ENCODE measurements at places on chromosomes 1 and 21.
A peak's percentile ranks its signal among the peaks of the same experiment; 100 is the strongest.

DNA sequence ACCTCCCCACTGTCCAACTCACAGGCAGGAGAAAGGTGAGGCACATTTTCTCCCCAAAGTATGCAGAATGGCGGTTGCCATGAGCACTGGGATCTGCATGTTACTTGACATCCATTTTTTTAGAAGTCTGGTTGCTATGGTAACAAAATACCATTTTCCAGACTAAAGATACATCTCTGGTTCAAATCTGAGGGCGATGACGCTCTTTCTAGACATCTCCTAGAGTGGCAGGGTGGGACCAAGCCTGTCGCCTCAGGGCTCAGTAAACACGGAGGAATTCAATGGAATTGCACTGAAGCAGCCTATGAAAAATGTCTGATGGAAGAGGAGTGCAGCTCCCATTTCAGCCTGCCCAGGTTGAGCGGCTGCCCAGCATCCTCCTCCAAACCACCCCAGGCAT lies 21.5 kb upstream of the FAM43B start:
- no peak for DNase-seq

- no peak for DNase-seq
Observed at GRCh38 chr1:230669543-230669942, 27.3 kb downstream of the COG2 start.

DNA sequence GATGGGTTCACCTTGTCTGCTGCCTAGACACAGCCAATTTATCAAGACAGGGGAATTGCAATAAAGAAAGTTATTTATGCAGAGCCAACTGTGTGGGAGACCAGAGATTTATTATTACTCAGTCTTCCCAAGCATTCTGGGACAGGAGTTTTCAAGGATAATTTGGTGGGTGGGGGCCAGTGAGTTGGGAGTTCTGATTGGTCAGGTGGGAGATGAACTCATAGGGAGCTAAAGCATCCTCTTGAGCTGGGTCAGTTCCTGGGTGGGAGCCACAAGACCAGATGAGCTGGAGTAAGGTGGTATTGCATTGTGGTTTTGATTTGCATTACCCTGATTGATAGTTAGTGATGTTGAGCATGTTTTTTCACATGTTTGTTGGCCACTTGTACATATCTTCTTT lies 86.1 kb downstream of the PRKAB2 start:
- no peak for DNase-seq

- no peak for DNase-seq
Observed at GRCh38 chr1:190101756-190102155, 375.9 kb downstream of the BRINP3 start.

DNA sequence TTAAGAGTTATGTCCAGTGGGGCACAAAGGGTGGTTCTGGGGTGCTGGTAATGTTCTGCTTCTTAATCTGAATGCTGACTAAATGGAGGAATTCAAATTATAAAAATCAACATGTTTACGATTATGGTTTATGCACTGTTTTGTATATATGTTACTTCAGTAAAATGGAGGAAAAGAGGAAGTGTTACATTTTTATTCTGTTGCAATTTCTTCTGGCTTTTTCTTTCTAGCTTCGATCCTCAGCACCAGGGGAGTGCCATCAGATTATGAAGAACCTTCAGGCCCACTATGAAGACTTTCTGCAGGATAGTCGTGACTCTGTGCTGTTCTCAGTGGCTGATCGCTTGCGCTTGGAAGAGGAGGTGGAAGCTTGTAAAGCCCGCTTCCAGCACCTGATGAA lies 105.5 kb downstream of the MACF1 start:
- DNase-seq = no peak

DNA sequence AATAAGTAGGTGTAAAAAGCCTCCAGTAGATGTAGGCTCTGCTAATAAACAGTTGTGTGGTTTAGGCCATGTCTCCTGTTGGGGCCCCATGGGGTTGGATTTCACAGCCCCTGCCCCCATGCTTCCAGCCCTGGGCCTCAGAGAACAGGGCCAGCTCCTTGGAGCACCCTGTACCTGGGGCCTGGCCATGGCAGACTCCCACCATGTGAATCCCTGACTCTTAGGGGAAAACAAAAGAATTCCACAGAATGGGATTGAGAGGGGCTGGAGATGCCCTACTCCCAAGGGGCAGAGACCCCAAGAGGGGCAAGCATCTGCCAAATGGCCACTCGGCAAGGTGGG lies 11.5 kb downstream of the LRP8 start:
- no peak for DNase-seq

DNA sequence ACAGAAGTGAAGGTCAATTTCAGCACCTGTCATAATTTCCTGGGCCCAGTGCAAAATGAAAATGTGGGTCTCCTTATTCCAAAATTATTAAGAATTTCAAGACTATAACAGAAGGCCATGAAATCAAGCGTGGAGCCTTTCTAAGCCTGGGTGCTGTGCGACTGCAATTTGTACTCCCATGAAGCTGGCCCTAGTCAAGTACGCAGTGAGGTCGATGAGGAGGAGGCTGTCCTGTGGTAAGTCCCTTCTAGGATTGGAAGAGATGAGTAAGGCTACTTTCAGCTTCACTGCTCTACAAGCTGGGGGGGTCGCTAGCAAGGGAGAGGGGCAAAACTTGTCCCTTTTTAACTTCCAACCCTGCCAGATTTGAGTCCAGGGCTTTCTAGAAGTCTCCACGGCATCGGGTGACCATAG lies 410 bp upstream of the NUDC start:
- no peak for DNase-seq

DNA sequence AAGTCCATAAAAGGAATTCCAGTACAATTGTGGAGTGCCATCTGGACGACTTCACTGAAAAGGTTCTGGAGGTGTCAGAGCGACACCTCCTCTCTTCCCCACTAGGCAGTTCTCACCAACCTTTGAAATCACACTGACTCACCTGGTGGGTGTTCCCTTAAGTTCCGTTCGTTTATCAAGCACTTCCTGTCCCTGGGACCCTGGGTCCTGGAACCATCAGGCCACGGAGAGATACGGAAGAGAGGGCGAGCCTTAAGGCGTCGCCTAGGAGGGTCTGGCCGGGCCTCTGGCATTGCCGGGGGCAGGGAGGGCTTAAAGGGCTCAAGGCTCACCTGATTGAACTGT lies 317 bp downstream of the SPAG17 start:
- DNase-seq = no peak

GRCh38 chr1:27306892-27307761 lies 14.8 kb upstream of the TMEM222 start:
- no peak for DNase-seq

DNA sequence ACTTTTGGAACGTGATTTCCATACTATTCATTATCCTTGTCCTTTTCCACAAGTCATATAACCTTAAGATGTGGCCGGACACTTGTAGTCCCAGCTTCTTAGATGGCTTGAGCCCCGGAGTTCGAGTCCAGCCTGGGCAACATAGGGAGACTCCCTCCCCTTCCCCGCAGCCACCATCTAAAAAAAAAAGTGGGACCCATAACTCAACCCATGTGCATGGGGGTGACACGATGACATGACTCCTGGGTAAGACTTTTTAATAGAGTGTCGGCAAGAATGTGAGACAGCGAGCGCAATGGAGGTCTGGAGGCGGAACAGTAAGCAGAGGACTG lies 25.7 kb downstream of the MIA3 start:
- DNase-seq = no peak

- DNase-seq = no peak
Observed at GRCh38 chr1:1630191-1630964, 1.6 kb upstream of the MMP23B start.

GRCh38 chr1:1309251-1310108 lies 1.1 kb downstream of the PUSL1 start:
- DNase-seq = no peak

DNA sequence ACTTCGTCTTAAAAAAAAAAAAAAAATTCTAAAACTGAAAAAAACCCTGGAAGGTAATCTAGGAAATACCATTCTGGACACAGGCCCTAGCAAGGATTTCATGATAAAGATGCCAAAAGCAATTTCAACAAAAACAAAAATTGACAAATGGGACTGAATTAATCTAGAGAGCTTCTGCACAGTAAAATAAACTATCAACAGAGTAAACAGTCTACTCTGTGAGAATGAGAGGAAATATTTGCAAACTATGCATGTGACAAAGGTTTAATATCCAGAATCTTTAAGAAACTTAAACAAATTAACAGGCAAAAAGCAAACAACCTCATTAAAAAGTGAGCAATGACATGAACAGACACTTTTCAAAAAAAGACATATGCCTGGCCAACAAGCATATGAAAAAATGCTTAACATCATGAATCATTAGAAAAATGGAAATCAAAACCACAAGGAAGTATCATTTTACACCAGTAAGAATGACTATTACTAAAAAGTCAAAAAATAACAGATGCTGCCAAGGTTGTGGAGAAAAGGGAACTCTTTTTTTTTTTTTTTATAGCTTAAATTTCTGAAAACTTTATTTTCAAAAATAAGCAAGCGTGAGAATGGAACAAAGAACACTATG lies 29.4 kb upstream of the RNPC3 start:
- DNase-seq = no peak

DNA sequence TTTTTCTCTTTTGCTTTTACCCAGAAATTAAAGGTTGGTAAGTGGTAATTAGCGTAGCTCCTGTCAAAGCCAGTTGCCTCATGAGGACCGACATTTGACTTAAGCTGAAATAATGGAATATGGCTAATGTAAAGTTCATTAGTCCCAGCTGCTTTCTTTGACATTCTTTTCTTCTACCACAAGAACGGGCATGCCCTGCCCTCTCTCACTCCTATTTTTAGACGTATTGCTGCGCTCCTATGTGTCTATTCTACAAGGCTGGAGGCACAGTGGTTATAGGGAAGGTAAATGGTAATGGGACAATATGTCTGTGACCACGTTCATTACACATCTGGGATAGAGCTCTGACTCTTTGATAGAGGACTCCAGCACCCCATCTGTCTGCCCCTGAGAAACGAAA lies 6.8 kb downstream of the CORT start:
- no peak for DNase-seq

DNA sequence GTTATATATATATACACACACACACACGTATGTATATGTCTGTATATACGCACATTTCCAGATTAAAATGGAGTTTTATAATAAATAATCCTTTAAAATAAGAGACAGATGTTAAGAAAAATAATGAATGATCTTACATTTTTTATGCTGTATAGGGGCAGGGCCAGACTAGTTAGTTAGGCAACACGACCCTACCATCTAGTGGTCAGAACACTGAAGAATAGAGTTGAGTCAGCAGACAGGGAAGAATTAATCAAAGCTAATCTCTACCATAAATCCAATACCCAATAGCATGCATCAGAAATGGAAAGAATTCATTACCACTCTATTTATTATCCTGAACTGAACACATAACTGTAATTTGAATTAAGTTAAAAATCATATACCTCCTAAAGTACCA lies 156.7 kb downstream of the BRINP3 start:
- peak; percentile 20 for DNase-seq

All from CMK (cell line).